ENCODE measurements at places on chromosomes 1 and 21. TPM values are rescaled to one million over a fixed set of nuclear protein-coding genes. Genes with fewer than 3 reads are reported as not detected.

DNA sequence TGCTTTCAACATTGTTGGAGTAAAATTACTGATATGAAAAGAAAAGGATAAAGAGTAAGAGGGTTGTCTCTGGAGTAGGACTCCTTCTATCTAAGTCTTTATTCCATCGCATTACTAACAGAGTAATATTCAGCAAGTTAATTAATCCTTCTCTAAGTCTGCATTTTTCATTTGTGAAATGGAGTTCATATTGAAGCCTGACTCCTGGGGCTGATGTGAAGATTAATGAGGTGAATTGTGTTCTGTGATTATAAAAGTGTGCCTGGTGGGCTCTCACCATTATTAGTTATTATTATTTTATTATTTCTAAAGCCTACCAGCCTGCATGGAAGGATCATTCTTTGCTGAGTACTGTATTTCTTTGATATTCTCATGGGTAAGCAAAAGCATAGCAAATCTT lies 1096.7 kb downstream of the KCNT2 start:
- DNase-seq: no peak

DNA sequence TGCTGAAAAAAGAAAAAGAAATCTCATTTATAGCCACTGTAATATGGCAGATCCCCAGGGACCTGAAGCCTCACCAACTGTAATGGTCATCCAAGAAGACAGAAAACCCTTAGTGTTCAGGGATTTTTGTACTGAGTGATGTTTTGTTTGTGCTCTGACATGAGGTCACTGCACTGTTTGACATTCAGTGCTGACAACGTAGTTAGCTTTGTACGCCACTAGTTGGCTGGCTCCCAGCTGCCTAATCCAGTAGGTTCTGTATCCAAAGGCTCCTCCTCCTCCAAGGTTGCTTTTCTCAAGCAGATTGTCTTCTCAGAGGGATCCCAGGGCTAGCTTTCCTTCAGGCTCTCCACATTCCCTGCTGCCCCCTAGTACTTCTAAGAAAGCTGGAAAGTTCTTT lies 9.5 kb upstream of the YRDC start:
- no peak for DNase-seq

GRCh38 chr1:157882580-157882979 lies 41.0 kb upstream of the CD5L start:
- no peak for DNase-seq

The PCAT6 gene
- polyA plus RNA-seq: 4.2 TPM

DNA sequence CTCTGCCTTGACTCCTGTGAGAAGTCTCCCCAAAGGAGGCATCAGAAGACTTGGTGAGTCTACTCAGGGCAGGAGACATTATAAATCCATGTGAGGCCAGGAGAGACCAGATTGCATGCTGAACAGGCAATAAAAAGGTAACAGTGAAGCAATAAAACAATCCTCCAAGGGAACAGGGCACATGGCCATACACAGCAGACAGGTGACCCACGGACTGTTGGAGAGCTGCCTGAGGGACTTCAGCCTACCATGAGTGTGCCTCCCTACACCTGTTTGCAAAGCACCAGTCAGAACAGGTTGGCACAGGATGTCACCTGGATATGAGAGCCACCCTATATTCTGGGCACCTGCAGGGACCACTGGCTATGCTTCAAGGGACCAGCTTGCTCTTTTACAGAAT lies 67.6 kb downstream of the MAB21L3 start:
- DNase-seq: no peak

GRCh38 chr1:158951956-158952355 lies 20.6 kb downstream of the PYHIN1 start:
- DNase-seq: no peak

DNA sequence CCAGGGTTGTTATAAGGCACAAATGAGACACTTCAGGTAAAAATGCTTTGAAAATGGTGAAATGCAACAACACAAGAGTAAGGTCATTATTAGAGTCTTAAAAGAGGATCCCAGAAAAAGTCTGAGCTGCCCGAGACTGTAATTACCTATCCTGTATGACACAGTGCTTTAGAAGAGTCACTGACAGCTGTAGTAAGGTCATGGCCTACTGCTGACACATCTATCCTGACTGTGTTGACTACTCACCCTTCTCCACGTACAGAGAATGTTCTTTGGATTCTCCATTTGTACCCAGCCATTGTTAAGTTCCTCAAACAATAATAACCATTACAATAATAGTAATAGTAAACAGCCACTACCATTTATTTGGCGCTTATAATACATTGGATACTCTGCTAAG lies 104.4 kb downstream of the CACHD1 start:
- DNase-seq: no peak

DNA sequence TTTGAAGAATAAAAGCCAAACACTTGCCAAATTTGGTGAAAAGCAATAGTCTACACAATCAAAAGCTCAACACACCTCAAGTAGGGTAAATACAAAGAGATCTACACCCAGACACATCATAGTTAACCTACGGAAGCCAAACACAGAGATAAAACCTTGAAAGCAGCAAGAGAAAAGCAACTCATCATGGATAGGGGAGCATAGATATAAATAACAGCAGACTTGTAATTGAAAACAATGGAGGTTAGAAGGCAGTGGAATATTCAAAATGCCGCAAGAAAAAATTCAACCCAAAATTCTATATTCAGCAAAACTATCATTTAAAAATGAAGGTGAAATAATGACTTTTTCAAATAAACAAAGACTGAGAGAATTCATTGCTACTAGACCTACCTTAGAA lies 105.1 kb downstream of the ITSN1 start:
- DNase-seq: no peak

DNA sequence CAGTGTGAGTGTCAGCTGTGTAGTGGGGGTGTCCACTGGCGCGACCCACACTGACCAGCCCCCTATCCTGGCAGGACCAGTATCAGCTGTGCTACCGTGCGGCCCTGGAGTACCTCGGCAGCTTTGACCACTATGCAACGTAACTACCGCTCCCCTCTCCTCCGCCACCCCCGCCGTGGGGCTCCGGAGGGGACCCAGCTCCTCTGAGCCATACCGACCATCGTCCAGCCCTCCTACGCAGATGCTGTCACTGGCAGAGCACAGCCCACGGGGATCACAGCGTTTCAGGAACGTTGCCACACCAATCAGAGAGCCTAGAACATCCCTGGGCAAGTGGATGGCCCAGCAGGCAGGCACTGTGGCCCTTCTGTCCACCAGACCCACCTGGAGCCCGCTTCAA lies 28.1 kb upstream of the KDM4A start:
- DNase-seq: no peak

The TNFRSF14 gene
- 21.0 TPM for polyA plus RNA-seq

DNA sequence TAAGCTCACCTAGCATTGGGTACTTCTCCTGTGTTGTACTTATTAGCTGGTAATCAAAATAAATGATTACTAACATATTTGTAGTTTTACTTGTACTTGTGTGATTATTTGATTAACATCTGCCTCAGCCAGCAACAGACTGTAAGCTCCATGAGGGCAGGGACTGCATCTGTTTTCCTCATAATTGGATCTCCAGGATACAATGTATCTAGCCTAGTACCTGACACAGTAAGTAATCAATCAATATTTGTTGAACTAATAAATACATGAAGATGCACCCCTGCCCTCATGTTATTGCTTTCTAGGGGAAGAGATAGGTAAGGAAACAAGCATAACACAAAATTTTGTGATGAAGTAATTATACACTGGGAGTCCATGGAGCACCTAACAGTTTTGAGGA lies 101.5 kb downstream of the TENT5C start:
- no peak for DNase-seq

The IGSF3 gene
- 28.9 TPM for polyA plus RNA-seq

- no peak for DNase-seq
Measured at GRCh38 chr1:212615201-212615470, 6.6 kb downstream of the ATF3 start.

All from renal pelvis (tissue), 12 donors.